ENCODE measurements at places on chromosomes 16 and 17.

GRCh38 chr16:799111-799947 is 1.2 kb downstream of the GNG13 start:
- DNase-seq: no peak

DNA sequence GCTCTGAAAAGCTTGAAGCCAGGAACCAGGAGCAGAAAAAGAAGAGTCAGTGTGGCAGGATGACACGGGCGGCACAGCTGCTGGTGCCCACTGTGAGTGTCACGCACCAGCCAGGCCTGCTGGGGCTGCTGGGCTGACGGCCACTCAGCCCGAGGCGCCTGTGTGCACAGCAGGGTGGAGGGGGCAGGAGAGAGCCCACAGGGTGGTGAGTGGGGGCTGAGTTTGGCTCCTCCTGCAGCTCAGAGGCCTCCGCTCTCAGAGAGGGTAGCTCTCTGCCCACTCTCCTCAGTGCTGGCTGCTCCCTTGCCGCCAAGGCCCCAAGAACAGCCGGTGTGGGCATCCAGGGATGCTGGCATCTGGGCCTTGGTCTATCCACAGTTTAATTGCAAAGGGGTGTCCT is 59.6 kb downstream of the GSG1L start:
- no peak for DNase-seq

DNA sequence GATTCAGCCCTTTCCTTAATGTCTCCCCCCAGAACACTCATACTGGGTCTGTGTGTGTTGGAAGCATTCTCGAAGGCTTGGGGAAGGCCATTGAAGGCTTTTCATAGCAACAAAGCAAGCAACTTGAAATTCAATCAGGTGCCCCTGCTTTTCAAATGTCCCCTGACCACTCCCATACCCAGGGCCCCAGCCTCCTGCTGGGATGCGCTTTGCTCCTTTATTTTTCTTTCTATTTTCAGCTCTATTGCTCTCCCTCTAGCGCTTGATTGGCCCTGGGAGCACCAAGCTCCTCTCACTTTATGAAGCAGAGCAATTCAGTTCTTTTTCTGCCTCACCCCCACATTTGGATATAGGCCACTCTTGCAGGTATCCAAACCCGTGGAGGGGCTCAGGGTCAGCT is 92.0 kb downstream of the WSCD1 start:
- DNase-seq: no peak

- DNase-seq: no peak
Measured at GRCh38 chr16:30557707-30557956, 542 bp downstream of the ZNF764 start.

GRCh38 chr17:44604768-44605485 is 47.6 kb downstream of the FZD2 start:
- no peak for DNase-seq

DNA sequence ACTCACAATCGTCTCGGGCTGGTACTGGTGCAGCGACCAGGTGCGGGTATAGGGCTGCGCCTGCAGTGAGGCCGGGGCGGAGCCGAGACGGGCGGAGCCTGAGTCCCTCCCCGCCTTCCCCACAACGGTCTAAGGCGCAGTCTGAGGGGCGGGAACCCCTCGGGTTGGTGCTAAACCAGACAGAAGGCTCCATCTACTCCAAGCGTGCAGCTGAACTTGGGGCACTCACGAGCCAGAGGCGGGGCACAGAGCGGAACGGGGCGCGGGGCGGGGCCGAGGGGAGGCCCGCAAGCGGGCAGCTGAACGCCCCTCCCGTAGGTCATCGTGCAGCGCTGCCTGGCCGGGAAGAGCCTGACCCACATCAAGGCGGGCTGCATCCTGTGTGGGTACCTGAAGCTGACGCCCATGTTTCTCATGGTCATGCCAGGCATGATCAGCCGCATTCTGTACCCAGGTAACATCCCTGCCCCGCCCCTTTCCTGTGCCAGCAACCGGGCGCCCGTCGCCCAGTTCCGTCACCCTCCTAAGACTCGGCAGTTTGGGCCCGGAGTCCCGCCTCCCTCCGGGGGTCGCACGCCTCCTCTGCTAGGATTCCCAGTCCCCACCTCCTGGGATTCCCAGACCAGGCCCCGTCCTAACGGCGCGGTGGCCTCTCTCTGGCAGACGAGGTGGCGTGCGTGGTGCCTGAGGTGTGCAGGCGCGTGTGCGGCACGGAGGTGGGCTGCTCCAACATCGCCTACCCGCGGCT is 5.0 kb downstream of the SLC5A2 start:
- DNase-seq: no peak

DNA sequence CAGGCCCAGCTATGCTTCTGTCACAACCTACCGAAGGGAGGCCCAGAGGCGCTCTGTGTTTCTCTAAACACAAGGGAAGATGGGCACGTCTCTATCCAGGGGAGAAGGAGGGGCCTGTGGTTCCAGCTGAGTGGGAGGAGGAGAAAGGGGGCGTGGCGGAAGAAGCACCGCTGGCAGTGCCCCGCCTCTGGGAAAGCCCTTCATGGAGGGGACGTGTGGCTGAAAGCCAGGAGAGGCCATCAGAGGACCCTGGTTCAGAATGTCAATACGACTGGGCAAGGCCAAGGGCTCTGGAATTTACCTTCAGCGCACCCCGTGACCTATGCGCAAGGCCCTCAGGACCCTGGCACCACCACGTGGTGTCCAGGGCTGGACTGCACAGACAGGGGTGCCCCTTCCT is 12.3 kb upstream of the SLC38A8 start:
- no peak for DNase-seq

- no peak for DNase-seq
Measured at GRCh38 chr17:40900809-40901356, 15.8 kb upstream of the KRT20 start.

DNA sequence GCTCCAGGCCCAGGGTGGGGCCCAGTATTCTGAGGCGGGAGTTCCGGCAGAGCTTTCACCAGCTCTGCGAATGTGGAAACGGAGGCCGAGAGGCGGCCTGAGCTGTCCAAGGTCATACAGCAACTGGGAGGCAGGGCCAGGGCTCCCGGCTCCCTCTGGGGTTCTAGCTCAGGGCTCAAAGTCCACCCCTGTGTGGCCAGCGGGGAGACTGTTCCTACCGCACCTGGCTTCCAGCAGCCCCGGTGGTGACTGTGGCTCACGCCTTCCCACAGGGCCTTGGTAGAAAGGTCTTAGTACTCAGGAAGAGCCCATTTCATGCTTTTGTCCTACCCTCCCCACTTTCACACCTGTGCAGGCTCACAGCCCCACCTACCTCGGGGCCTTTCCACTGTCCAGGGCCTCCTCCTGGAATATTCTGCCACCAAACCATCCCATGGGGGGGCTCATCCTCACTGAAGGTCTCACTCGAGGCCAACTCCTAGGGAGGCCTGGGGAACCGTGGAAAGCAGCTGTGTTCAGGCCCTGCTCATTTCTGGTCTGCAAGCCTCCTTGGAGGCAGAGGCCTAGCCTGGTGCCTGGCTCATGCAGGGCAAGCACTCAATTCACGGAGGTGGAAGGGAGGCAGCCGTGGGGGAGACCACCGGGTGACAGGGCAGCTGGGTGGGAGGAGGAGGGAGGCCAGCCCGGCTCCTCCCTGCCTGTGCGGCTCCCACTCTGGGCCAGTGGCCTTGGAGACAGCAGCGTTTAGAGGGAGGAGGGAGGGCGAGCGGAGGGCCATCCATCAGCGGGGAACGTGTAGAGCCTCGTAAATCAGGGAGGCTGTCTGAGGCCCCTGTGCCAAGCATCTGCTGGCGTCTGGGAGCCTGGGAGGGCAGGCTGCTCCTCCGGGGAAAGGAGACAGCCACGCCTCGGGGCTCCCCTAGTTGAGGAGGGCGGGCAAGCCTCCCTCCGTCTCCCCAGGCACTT is 12.7 kb upstream of the DOC2B start:
- DNase-seq: no peak

- peak; percentile 76 for DNase-seq
Measured at GRCh38 chr17:41811549-41812380, at the start of gene P3H4. TSS of gene P3H4 (minus strand) at chr17:41811949. CDS start at chr17:41811915, 34 bp downstream.

GRCh38 chr17:27569257-27569722 is 61.7 kb upstream of the LGALS9 start:
- no peak for DNase-seq

DNA sequence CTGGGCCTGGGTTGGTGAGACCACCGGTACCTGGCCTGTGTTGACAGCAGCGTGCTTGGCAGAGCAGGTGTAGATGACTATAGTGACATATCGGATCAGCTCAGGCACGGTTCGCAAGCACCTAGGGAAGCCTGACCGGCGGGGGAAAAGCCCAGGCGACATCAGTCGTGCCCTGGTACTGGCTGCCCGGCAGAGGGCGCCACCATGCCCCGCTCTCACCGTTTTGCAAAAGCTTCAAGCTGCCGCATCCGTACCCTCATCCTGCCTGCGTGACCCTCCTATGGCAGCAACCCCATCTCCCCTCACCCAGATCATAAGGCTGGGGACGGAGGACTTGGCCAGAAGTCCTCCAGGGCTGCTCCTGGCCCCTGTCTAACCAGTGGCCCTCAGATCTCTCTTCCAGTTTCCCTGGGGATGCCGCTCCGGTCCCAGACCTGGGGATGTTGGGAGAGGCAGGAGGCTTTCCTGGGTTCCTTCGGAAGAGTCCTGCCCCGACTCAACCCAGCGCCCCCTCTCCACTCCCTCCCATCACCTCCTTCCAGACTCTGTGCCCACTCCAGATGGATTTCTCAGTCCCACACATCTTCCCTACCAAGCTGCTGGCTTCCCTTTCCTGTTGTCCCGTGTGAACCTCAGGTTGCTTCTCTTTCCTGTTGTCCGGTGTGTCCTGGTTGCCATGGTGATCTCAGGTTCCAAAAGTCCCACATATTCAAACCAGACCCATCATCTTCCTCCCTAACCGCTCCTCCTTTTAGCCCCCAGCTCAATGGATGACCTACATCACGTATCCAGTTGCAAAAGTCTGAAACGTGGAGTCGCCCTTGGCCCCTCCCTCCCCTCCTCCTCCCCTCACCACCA is 13.7 kb downstream of the ALOX12B start:
- peak; percentile 42 for DNase-seq

GRCh38 chr17:77708936-77709335 is 249.6 kb upstream of the TNRC6C start:
- DNase-seq: no peak

GRCh38 chr16:73949574-73950320 is 346.9 kb upstream of the PSMD7 start:
- DNase-seq: peak; percentile 71

GRCh38 chr16:51084074-51084928 is 66.8 kb downstream of the SALL1 start:
- DNase-seq: no peak

DNA sequence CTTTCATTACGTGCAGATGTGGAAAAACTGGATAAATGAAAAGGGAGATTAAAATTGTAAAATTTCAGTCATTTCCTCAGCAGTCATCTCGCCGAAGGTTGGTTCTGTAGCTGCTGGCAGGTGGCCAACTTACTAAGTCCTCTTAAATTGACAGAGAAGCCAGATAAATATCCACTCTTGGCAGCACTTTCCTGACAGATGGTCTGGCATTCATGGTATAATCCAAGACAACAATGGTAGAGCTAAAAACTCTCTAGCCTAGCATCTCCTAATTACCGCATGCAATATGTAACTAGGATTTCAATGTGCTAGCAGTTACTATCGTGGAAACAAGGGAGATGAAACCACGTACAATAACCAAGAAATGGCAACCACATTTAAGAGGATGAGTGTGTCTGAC is 306.3 kb downstream of the CNTNAP4 start:
- DNase-seq: no peak

GRCh38 chr16:78952630-78953029 is 647.9 kb downstream of the MAF start:
- no peak for DNase-seq

GRCh38 chr16:66152823-66153393 is 213.6 kb upstream of the CDH5 start:
- peak; percentile 51 for DNase-seq

GRCh38 chr16:19284207-19284606 is 1.3 kb upstream of the CLEC19A start:
- DNase-seq: no peak

DNA sequence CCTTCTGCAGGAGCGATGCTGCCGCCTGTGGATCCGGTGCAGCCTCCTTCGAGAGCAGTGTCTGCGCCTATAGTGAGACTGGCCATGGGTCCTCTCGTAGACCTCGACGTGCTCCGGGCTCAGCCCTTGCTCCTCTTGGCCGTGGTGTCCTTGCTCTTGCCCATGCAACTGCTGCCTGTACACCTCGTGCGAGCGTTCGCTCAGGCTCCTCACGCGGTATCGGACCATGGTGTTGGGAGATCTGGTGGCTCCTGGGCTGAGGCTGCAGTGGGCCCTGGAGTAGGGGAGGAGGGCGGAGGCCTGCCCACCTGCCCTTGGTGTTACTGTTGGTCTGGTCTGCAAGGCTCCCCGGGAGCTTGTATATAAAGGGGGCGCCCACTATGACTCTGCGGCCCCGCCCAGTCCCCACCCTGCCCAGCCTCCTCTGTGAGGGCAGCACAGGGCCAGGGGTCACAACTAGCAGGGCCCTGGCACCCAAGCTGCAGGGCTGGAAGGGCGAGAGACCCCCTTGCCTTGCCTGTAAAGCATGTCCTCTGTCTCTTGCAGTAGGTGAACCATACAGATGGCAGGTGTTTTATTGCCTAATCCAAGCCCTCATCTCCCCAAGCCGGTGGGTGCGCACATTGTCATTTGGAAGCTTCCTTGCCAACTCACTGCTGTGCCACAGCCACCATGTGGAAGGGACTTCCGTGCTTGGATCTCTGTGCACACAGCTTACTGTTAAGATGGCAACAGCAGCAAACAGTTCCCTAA is at the start of gene PRM2:
Gene PRM2 (minus strand): TSS at position 338 of the 753 bp plus-strand sequence. CDS start 110 bp downstream, at position 228.
- no peak for DNase-seq

- DNase-seq: peak; percentile 15
Measured at GRCh38 chr17:35087731-35088355, 24.3 kb upstream of the RFFL start.

DNA sequence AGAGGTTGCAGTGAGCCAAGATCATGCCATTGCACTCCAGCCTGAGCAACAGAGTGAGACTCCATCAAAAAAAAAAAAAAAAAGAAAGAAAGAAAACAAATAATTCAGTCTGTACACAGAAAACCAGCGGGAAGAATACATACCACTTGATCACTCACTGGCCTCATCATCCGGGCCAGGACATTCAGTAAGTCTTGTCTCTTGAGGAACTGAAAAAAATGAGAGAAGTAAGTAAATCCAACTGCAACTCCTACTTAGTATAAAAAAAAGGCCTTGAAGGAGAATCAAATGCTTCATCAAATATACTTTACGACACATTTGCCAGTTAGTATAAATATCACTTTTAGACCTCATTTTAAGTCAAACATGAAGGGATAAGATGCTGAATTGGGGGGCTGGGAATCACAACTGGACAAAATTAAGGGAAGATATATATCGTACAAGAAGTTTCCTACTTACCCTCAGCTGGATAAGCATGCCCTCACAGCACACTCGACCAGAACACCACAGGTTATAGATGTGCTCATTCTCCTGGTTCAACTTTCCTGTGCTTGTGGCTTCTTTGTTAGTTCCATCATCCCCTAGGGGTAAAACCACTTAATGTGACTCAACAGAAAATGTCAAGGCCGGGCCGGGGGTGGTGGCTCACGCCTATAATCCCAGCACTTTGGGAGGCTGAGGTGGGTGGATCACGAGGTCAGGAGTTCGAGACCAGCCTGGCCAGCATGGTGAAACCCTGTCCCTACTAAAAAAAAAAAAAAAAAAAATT is 12.4 kb downstream of the CCDC47 start:
- no peak for DNase-seq

- no peak for DNase-seq
Measured at GRCh38 chr17:64282753-64283080, 19.7 kb upstream of the TEX2 start.

- DNase-seq: peak; percentile 50
Measured at GRCh38 chr17:44308320-44308818, at the start of gene RUNDC3A. TSS of gene RUNDC3A (plus strand) at chr17:44308601. CDS start at chr17:44308833, 232 bp downstream.

Measured in HCEC 1CT (cell line).